ENCODE measurements at places on chromosomes 3 and 15.

DNA sequence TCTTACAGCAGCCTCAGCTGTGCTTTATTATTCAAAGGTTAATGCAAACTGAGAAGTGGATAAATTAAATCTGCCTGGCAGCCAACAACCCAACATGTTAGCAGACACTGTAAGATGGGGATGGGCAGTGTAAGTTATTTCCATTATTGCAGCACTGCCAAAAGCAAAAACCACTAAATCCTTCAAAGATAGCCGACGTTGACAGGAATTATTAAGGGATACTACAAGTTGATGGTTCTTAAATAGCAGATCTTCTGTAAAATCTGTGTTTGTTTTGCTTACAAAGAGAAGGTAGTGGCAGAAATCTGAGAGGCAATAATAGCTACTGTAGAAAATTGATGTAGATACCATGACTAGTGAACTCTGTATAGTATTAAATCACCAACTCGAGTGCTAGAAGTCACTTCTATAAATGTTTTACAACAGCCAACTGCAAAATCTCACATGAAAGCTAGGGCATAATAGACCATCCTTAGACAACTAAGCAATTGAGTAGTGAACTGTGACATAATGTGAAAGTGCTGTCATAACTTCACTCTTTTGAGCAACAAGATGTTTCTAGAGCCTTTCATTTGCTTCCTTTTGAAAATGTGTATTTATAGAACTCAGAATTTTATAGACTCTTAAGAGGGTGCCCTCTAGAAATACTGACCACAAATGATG lies 278.6 kb downstream of the UBE2E2 start:
- H3K36me3 ChIP-seq: no peaks in the 10 kb centered on the region
- no peak overlapping the region for H3K4me3 ChIP-seq
- no peak overlapping the region for H3K27ac ChIP-seq
- no peak for DNase-seq

GRCh38 chr3:5221701-5222100 lies 34.2 kb downstream of the EDEM1 start:
- no peak overlapping the region for H3K4me3 ChIP-seq
- H3K27me3 ChIP-seq: no peaks in the 10 kb centered on the region
- DNase-seq: no peak
- no peaks in the 10 kb centered on the region for H3K4me1 ChIP-seq

DNA sequence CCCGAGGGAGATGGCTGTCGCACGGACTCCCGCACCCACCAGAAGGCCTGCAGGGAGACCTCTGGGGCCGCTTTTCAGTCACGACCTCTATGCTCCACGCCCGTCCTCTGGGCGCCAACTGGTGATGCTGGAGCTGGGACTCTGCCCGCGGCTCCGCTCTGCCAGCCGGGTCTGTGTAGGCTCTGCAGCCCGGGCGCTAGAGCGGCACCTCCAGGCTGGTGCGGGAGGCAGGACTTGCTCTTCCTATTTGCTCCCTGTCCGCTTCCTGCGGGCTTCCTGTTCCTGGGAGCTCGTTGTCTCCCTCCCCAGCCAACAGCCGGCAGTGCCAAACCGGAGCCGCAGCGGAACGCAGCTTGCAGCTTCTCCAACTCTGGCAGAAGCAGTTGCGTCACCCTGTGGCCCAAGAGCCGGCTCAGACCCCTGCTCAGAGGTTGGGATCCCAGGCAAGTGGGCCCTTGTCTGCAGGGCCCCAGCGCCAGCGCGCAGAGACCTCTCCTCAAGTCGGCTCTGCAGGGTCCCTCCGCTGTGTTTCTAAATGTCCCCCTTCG lies 285.9 kb downstream of the XXYLT1 start:
- H3K27ac ChIP-seq: no peak overlapping the region
- no peaks in the 10 kb centered on the region for H3K36me3 ChIP-seq
- H3K27me3 ChIP-seq: no peaks in the 10 kb centered on the region
- DNase-seq: no peak
- H3K4me3 ChIP-seq: no peak overlapping the region

DNA sequence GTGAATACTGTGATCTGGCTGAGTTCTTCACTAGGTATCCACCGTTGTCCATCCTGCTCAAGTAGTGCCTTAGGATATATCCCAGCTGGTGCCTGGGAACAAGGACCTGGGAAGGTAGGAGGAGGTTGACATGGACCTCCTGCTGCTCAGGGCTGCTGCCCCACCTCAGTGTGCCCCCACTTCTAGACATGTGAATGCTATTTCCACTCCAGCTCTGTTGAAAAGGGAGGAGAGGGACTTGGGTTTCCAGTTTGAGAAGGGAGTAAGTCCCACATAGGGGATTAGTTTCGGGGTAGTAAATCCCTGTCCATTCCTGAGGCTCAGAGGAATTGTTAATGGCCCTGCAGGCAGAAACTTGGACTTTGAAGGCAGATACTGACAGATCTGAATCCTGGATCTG lies 32.9 kb upstream of the ETV5 start:
- H3K4me1 ChIP-seq: no peaks in the 10 kb centered on the region
- H3K27me3 ChIP-seq: no peaks in the 10 kb centered on the region
- H3K4me3 ChIP-seq: no peak overlapping the region
- no peak overlapping the region for H3K27ac ChIP-seq
- no peaks in the 10 kb centered on the region for H3K36me3 ChIP-seq
- no peak for DNase-seq

DNA sequence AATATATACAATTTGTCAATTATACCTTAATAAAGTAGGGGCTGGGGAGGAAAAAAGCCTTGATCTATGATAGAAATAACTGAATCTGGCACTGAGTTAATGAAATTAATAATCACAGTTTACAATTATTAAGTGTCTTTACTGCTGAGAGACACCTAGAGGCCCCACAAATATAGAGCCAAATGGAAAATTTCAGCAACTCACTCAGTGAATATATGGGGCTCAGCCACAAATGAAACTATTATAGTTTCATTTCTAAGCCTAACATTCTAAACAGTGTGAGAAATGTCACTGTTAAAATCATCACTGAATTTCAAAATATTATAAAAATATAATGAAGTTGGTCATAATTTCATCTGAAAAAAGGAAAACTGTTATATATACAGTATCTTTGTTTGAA lies 40.3 kb downstream of the GNB4 start:
- H3K36me3 ChIP-seq: peaks cover 14% of the 10 kb centered on the region
- no peaks in the 10 kb centered on the region for H3K4me1 ChIP-seq
- no peak for DNase-seq

- H3K27ac ChIP-seq: peak overlapping the region; percentile 89
- H3K4me1 ChIP-seq: peaks cover 31% of the 10 kb centered on the region
- no peak for DNase-seq
These were observed 100.5 kb upstream of the ZBED2 start for GRCh38 chr3:111695636-111696117.

DNA sequence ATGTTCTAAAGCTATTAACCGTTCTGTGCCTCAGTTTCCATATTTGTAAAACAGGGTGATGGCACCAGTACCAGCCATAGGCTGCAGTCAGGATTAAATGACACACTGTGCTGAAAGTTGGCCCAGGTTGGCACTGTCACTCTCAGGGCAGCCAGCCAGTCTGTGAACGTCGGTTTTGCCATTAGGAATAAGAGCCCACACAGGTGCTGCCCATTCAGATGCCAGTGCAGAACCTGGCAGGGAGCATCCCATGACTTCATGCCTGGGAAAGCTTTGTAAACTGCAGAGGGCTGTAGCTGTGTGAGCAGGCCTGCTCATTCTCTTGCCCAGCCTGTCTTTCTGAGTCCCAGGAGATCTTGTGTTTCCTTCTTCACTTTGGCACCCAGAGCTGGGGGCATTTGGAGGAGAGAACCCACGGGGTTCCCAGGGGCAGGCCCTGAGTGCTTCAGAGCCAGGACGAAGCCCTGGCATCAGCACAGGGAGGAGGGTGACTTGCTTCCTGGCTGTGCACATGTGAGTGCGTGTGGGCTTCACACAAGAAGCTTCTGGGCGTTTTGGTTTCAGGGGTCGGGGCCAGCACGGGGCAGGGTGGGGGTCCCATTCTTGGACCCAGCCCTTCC lies 46.9 kb downstream of the ZNF710 start:
- no peak for DNase-seq
- H3K4me1 ChIP-seq: peaks cover 11% of the 10 kb centered on the region
- H3K27ac ChIP-seq: no peak overlapping the region
- H3K27me3 ChIP-seq: no peaks in the 10 kb centered on the region
- H3K4me3 ChIP-seq: no peak overlapping the region
- no peaks in the 10 kb centered on the region for H3K36me3 ChIP-seq

DNA sequence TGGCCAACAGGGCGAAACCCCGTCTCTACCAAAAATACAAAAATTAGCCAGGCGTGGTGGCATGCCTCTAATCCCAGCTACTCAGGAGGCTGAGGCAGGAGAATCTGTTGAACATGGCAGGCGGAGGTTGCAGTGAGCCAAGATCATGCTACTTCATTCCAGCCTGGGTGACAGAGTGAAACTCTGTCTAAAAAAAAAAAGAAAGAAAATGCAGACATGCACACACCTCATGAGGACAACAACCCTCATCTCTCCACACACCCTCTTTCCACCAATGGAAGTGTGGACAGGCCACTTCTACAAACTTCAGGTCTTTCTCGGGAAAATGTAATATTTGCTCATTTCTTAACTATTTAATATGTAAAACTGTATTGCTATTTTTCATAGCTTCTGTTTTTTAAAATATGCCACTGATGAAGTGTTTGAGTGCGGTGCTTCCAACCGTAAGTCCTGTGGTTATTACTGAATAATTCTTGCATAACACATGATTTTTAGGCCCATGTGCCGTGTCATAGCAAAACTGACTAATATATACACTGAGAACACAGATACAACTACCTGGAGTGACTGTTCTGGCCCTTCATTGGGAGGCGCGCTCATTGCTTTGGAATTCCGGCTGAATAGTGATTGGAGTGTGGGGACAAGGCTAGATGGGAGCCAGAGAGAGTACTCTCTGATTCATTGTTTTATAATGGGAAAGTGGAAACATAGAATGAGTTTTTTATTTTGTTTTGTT lies 23.1 kb downstream of the LRRC31 start:
- H3K27me3 ChIP-seq: no peaks in the 10 kb centered on the region
- H3K4me3 ChIP-seq: no peak overlapping the region
- no peaks in the 10 kb centered on the region for H3K36me3 ChIP-seq
- DNase-seq: peak; percentile 75
- H3K4me1 ChIP-seq: peaks cover 16% of the 10 kb centered on the region

GRCh38 chr3:481111-481510 lies 284.5 kb downstream of the CHL1 start:
- no peak for DNase-seq
- no peaks in the 10 kb centered on the region for H3K27me3 ChIP-seq
- no peak overlapping the region for H3K4me3 ChIP-seq
- H3K27ac ChIP-seq: no peak overlapping the region
- H3K36me3 ChIP-seq: no peaks in the 10 kb centered on the region

- DNase-seq: no peak
- H3K4me1 ChIP-seq: no peaks in the 10 kb centered on the region
- H3K4me3 ChIP-seq: no peak overlapping the region
- no peaks in the 10 kb centered on the region for H3K36me3 ChIP-seq
- no peak overlapping the region for H3K27ac ChIP-seq
These were observed 18.6 kb upstream of the TICRR start for GRCh38 chr15:89556413-89557262.

- H3K4me1 ChIP-seq: peaks cover 32% of the 10 kb centered on the region
- no peaks in the 10 kb centered on the region for H3K36me3 ChIP-seq
- H3K27me3 ChIP-seq: no peaks in the 10 kb centered on the region
- H3K4me3 ChIP-seq: no peak overlapping the region
- DNase-seq: no peak
These were observed 52.8 kb downstream of the LSM3 start for GRCh38 chr3:14231145-14231990.

DNA sequence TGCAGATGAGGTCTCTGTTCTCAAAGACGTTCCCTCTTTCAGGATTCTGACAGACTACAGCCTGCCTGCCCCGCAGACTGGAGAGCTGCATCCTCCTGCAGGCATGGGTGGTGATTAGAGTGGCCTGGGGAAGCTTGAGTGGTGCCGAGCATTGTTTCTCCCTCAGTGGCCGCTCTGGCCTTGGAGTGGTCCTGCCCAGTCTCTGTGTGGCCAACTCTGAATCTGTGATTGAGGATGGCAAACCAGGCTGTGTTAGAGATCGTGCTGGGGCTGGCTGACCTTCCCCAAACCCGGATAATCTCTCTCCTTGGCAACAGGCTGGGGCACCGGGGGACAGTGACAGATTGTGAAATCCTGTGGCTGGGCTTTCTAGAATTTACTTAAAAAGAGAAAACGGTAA lies 11.0 kb upstream of the ADCY5 start:
- no peaks in the 10 kb centered on the region for H3K36me3 ChIP-seq
- no peaks in the 10 kb centered on the region for H3K27me3 ChIP-seq
- H3K4me1 ChIP-seq: no peaks in the 10 kb centered on the region
- no peak overlapping the region for H3K4me3 ChIP-seq

- no peaks in the 10 kb centered on the region for H3K4me1 ChIP-seq
- H3K27me3 ChIP-seq: no peaks in the 10 kb centered on the region
- H3K4me3 ChIP-seq: no peak overlapping the region
- DNase-seq: no peak
These were observed 730.7 kb upstream of the ALCAM start for GRCh38 chr3:104635872-104636580.

DNA sequence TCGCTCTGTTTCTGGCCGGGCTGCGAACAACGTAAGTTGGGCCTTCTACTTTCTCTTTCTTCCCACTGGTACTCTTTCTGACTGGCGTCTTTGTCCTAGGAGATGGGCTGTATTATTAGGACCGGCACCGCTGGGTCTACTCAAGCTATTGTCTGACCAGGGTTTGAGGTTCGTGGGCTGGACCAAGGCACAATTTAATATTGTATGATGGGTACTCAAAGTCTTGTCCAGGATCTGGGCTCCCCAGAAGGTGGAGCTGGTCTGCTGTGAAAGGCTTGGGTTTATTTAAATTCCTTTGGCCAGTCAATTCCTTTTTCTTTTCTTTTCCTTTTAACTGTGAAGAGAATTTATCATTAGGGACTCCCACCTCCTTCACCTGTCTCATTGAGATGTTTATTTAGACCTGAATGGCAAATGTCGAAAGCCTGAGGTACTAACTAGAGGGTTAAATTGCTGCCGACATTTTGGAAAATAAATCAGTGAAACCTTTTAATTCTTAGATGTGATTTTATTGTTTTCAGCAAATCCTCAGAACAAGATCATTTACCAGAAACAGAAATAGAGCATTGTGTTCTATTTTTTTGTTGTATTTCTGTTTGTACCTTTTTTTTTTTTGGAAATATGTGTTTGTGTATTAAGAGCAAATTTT lies 410 bp downstream of the LRRC49 start:
- peaks cover 18% of the 10 kb centered on the region for H3K4me1 ChIP-seq
- peak overlapping the region; percentile 71 for H3K27ac ChIP-seq
- peak; percentile 61 for DNase-seq
- no peaks in the 10 kb centered on the region for H3K27me3 ChIP-seq
- H3K4me3 ChIP-seq: peak overlapping the region; percentile 70

DNA sequence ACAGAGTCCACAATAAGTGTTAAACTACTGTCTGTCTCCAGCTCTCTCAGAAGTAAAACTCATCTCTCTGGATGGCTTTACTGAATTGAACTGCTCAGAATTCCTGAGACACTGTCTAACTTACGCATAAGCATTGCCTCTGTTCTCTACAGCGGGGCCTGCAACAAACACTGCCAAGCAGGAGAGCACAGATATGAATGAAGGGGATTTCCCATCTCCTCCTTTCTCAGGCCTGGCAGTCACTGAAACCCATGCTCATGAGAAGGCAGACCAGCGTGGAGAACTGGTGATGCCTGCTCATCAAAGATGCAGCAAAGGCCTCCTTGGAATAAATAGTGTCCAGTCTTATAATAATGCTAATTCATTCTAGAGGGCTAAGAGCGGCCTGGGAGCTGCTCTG lies 10.3 kb downstream of the RASGRP1 start:
- no peak overlapping the region for H3K4me3 ChIP-seq
- H3K27ac ChIP-seq: no peak overlapping the region
- no peak for DNase-seq
- H3K4me1 ChIP-seq: no peaks in the 10 kb centered on the region
- no peaks in the 10 kb centered on the region for H3K36me3 ChIP-seq
- H3K27me3 ChIP-seq: peaks cover 28% of the 10 kb centered on the region

Measured in RWPE2 (cell line).